Stimulated activated CD4-positive, alpha-beta T cell treated with anti-CD3 and anti-CD28 coated beads, Interleukin-4, amount 100 ng/mL, for 1 hour (primary cell): ENCODE measurements at places on chromosomes 1 and 21.

DNA sequence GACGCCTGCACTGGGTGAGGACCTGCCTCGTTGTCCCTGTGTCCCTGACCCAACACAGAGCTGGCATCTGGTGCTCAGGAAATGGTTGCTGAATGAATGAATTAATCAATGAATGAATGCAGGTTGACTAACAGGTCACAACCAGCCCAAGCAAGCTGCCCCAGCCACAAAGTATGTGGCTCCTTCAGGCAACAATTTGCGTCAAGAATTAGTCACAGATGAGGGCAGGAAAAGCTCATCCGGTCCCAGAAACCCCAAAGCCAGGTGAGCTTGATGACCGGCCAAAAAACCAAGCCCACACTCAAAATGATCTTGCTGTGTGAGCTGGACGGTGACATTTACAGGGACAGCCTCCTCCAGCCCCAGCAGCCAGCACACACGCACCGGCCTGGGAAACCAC lies 40.6 kb upstream of the GPR153 start:
- no peak for DNase-seq

DNA sequence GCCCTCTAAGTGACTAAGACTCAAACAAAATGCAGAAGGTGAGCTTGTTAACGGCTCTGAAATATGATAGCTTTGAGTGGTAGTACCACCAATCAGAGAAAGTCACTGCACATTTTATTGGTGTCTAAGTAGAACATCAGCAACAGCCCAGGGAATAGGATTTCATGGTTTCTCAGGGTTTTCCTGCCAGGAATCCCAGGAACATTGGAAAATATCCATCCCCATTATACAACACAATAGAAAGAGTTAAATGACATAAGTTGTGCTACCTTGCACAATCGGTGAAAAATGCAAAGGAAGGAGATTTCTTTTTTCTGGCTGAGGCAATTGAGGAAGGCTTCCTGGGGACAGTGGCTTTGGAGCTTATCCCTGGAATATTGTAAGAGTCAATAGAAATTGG lies 283.1 kb downstream of the HLX start:
- DNase-seq: no peak

- no peak for DNase-seq
These were observed 22.8 kb downstream of the LDLRAP1 start for GRCh38 chr1:25566176-25566729.

- DNase-seq: no peak
These were observed 90.4 kb upstream of the FMN2 start for GRCh38 chr1:240001177-240001740.

DNA sequence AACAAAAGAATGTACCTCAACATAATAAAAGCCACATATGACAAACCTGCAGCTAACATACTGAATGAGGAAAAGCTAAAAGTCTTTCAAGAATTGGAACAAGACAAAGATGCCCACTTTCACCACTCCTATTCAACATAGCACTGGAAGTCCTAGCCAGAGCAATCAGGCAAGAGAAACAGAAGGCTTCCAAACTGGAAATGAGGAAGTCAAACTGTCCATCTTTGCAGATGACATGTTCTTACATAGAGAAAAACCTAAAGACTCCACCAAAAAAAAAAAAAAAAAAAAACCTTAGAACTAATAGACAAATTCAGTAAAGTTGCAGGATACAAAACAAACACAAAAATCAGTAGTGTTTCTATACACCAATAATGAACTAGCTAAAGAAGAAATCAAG lies 20.2 kb downstream of the NSL1 start:
- DNase-seq: no peak
